GM23248 (cell line): ENCODE measurements at places on chromosomes 4 and X. TPM values are rescaled to one million over a fixed set of nuclear protein-coding genes. Genes with fewer than 3 reads are reported as not detected.

- DNase-seq = no peak
Measured at GRCh38 chr4:13181681-13182080, 302.5 kb downstream of the RAB28 start.

DNA sequence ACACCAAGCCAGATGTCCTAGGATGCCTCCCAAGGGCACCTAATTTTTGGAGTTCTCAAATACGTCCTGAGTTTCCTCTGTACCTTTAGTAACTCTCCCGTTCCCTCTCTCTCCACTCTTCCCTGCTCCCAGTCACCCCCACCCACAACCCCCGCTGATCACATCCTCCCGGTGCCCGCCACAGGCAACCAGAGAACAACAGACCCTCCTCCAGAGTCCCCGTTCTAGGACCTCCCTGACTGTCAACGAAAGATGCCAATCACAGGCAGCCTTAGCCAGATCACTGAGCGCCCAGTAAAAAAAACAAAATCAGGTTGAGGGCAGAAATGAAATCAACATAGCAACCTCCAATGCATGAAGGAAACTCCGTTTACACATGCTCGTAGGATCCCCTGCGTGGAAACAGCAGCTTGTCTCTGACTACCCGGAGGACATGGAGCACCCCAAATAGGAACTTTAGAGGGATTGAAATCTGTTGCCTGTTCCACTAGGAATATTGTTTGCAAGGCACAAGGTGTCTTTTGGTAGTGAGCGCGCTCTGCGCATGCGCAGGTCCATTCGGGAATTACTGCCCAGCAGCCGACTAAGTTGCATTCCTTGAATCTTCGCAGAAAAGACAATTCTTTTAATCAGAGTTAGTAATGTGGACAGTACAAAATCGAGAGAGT, at the start of gene GABRB1:
Gene GABRB1 (plus strand): TSS at position 557 of the 668 bp plus-strand sequence.
- DNase-seq = peak; percentile 39

- no peak for DNase-seq
Measured at GRCh38 chrX:148620023-148620422, 119.6 kb downstream of the AFF2 start.

- peak; percentile 70 for DNase-seq
Measured at GRCh38 chr4:87235020-87235671, 14.7 kb upstream of the KLHL8 start.

GRCh38 chr4:139674875-139675550, 9.4 kb downstream of the MGST2 start:
- DNase-seq = no peak

- DNase-seq = no peak
Measured at GRCh38 chr4:138347561-138347960, 105.4 kb upstream of the SLC7A11 start.

- DNase-seq = no peak
Measured at GRCh38 chr4:818106-818921, 7.6 kb downstream of the CPLX1 start.

GRCh38 chrX:49242545-49243066, 7.3 kb downstream of the CCDC22 start:
- peak; percentile 8 for DNase-seq

GRCh38 chrX:107576392-107576791, 51.9 kb upstream of the PRPS1 start:
- DNase-seq = no peak

- DNase-seq = no peak
Measured at GRCh38 chr4:121226362-121226761, 62.2 kb upstream of the TNIP3 start.

GRCh38 chr4:3257103-3257555, 8.2 kb downstream of the MSANTD1 start:
- DNase-seq = no peak

DNA sequence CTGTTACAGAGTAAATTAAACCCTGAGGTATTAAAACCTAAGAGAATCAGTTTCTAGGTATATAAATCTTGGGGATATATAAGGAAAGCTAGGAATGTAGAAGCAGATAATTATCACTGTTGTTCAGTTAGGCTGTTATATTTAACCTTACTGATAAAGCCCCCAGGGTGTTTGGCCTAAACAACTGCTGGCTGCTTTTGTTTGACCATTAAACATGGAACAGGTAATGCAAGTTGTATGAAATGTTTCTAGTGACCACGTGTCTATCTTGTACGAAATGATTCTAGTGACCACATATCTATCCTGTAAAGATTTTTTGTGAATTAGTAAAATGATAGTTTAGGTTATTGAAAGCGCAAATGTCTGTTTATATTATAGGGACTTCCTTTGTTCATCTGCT, 52.6 kb downstream of the SGMS2 start:
- DNase-seq = no peak

GRCh38 chrX:55867708-55868107, 150.2 kb downstream of the RRAGB start:
- no peak for DNase-seq

GRCh38 chrX:20248592-20249192, 18.0 kb downstream of the RPS6KA3 start:
- DNase-seq = no peak

GRCh38 chr4:2862528-2862927, 18.9 kb downstream of the ADD1 start:
- DNase-seq = peak; percentile 71

DNA sequence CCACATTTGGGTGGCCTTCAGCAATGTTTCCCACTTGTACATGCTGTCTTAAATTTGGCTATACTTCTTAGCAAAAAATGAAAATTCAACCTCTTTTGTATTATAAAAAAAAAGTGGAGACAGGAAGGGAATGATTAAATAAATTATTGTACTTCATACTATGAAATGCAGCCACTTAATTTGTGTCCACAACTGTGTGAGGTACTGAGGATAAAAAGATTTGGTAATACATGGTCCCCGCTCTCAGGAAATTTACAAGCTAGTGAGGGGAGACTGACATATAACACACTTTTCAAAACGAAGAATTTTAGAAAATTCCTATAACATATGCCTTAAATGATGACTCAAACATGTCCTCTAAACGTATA, 105.0 kb downstream of the HNRNPD start:
- DNase-seq = no peak

DNA sequence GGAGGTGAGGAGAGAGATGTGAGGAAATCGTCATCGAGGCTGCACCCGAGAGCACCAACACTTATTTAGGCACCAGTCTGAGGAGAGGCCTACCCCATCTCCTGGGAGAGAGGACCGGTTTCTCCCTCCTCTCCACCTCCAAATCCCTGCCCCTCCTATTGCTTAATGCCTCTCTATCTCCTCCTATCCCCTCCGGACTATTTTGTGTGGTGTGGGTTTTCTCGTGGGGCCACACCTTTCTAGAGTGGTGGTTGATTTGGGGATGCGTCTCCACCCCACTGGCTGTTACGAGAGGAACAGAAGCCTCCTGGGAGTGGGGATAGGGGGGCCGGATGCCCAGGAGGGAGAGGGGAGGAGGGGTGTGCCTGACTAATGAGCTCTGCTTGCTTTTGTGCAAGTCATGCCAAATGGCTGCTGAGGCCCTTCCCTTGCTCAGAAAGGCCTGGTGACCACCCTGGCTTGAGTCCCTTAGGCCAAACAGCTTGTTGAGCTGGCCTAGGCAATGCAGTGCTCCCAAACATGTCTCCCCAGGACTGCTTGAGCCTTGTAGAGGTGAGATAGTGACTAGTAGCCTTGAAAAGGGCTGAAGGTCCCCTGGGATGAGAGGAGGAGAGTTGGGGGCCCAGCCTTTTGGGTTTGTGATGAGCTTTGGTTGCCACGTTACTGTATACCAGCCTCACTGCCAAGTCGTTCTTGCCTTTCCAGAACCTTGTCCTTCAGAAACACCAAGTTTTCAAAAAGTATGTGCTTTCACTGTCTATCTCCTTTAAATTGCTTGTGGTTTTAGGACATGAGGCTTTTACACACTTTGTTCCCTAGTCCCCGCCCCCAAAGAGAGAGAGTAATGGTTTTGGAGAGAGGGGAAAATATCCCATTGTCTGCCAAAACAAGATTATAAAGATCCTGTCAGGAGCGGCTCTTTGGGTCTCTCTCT, 1.2 kb downstream of the MSN start:
- DNase-seq = peak; percentile 82

DNA sequence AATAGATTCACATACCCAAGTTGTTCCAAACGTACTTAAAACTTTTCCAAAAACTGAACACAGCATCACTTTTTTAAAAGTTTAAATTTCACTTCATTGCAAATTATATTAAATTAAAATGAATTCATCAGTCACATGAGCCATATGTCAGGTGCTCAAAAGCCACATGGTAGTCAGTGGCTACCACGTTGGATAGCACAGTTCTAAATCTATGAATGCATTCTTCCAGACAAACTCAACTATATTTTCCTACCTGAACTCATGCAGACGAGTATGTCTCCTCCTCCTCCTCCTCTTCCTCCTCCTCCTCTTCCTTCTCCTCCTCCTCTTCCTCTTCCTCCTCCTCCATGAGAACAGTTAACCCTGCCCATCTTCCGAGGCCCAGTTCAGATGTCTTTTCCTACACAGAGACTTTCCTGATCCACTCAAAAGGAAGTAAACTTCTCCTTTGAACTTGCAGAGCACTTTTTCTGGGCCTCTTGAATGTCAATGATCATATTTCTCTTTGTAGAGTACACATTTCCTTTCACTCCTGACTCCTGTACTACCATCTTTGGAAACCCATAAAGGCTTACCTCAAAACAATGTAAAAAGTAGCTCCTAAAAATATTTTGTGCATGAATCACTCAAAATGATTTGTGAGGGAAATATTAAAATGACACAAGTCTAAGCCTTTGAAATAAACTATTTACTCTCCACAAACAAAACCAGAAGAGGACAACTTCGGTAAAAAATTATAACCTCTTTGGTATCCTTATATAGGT, 172.6 kb downstream of the AMELX start:
- DNase-seq = no peak

DNA sequence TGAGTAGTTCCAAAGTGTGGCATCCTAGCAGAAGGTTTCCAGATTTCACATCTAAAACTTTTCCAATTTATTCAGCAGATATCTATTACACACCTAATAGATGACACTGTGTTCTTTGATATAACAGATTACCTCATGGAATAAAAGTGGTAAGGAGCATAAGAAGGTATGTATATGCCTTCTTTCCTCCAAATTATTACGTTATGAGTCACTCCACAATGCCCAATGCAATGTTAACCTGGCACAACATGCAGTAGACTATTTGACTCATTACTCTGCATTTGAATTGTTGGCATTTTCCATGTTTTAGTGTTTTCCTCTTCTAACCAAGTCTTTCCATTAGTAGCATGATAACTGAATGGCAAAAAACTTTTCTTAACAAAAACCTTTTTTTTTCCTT, 383.6 kb downstream of the ADGRL3 start:
- no peak for DNase-seq

- DNase-seq = no peak
Measured at GRCh38 chr4:15194520-15194919, 192.2 kb downstream of the CPEB2 start.

- DNase-seq = no peak
Measured at GRCh38 chrX:23403849-23404248, 69.2 kb downstream of the PTCHD1 start.

GRCh38 chr4:176849076-176849475, 56.4 kb upstream of the VEGFC start:
- peak; percentile 23 for DNase-seq

DNA sequence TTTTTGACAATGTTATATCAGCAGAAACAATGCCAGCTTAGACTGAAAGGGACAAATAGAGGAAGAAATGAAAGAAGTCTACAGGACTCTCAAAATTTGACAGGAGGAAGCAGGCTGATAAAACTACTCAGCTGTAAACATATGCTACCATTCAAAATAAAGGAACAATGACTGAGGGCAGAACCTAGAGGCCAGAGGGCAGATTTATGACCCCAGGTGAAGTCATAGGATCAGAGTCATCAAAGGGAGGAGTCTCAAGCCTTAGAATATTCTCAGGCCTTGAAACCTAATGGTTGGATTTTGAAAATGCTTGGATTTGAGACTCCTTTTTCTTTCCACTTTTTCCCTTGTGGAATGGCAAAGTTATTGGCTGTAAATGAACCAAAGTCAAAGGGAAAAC, 17.0 kb upstream of the SYTL5 start:
- no peak for DNase-seq

DNA sequence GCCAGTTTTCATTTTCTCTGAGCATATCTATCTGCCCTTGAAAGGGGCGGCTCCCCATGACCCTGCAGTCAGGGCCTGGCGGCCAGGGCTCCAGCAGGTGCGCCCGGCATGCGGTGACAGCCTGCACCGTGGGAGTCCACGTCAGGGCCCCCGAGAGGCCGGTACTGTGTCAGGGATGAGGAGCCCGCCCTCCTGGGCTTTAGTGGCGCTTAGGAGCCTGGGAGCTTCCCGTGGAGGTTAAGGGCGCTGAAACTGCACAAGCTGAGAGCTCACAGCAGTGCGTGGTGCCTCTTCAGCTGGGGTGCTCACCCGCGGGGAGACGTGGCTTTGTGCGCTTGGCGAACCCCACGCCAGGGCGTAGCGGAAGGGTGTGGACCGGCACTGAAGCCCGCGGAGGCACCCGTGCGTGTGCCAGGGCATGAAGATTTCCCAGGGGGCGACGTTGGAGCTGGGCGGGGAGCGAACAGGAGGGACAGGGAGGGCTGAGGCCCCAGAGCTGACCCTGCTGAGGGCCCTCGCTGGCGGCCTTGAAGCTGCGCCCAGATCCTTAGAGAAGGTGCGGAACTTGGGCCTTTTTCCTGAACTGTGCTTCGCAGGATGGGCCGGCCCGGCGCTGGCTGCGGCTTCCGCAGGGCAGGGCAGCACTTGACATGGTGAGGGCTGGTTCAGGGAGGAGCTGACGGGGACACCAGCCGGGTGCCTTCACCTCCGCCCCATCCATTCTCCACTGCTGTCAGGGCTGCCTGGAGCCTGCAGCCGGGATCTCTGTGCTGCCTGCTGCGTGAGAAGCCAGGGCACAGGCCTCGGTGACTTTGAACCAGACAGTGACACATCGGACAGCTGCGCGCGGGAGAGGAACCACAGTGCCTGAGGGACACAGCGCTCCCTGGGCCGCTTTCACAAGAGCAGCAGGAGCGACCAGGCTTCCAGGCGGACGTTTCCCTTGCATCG, 32.9 kb downstream of the HTT-AS start:
- peak; percentile 80 for DNase-seq

GRCh38 chr4:102761296-102761701, 531 bp upstream of the MANBA start:
- DNase-seq = peak; percentile 54

- peak; percentile 71 for DNase-seq
Measured at GRCh38 chr4:33722254-33722653, 2522.1 kb downstream of the ARAP2 start.

GRCh38 chr4:147994491-147995385, 262.9 kb downstream of the ARHGAP10 start:
- DNase-seq = no peak

The CNKSR2 gene
- 0.51 and 0.76 TPM in 2 replicates for total RNA-seq

The KLKB1 gene
- total RNA-seq = not detected in 2 replicates

The STS gene
- total RNA-seq = 10.9 and 13.6 TPM in 2 replicates

The FAM53A gene
- 3.8 and 15.3 TPM in 2 replicates for total RNA-seq

The GPRASP1 gene
- 0.38 and 0.54 TPM in 2 replicates for total RNA-seq

The NWD2 gene
- total RNA-seq = not detected in 2 replicates

The SMIM31 gene
- not detected in 2 replicates for total RNA-seq

The CRMP1 gene
- not detected in 2 replicates for total RNA-seq

The CSN1S1 gene
- total RNA-seq = not detected in 2 replicates

The IL15 gene
- 5.8 and 7.1 TPM in 2 replicates for total RNA-seq

The ARMCX2 gene
- total RNA-seq = 150 and 156 TPM in 2 replicates

The FAM120C gene
- 4.5 and 4.9 TPM in 2 replicates for total RNA-seq

The CXCL3 gene
- total RNA-seq = not detected in 2 replicates

The REELD1 gene
- total RNA-seq = not detected in 2 replicates
